ENCODE measurements at places on chromosomes 7 and 10.

DNA sequence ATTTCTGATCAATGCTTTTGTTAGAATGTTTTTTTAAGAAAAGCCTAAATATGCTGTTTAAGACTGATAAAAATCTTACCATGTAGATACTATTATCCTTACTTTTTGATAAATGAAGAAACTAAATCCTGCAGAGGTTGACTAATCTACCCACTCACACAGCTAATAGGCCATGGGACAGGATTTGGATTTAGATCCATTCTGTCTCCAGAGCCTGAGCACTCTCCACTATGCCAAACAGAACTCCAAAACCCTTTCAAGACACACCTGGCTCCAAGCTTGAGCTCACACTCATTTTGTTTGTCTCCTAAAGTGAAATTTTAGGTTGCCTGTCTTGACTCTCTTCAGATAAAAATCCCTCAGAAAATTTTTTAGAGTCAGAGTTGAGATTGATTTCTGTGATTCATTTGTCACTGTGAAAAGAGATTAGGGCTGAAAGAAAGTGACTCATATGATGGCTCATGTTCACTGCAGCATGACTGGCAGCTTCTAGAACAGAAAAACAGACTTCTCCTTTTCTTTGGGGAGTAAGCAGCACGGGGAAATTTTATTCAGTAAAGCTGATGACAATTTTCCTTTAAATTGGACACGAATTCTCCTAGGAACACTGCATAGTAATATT lies 132.3 kb upstream of the POT1 start:
- no peak for DNase-seq

GRCh38 chr7:1748839-1749173 lies 78.7 kb downstream of the ELFN1 start:
- no peak for DNase-seq

DNA sequence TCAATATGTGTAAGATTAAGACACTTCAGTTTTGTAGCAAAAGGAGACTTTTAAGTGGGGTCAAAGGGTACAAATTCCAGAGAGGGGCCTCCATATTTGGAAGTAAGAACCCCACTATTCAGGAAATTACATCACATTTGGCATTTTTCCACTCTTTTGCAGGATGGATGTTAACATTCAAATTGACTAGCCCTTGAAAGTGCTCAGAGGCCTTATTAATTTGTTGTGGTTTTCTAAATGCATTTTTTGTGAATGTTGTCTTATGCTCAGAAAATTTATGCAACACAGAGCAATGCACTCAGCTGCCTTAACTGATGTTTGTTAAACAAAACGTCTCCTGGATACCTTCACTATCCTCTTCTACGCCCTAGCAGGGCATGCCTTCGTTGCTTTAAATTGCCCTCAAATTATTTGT lies 50.9 kb upstream of the PDLIM1 start:
- no peak for DNase-seq

DNA sequence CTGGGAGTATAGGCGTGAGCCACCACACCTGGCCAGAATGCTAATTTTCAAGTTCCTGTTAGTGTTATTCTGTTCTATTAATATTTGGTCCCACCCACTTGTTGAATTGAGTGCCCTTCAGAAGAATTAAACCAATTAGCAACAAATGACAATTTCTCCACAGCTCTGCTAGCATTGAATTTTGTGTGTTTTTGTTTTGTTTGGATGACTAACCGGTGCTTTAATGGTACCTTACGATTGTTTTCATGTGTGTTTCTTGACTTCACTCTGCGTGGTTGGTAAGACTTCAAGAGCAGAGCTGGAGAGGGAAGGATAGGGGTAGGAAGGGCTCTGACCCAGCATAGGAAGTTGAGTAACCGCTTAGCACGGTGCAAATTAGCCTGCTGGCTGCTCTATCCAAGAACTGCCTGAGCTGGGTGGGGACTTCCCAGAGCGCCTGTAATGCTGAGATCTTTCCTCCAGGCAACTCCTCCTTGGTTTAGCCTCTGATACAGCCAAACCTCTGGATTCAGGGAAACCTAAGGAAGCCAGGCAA lies 4.6 kb downstream of the ARPC1B start:
- peak; percentile 10 for DNase-seq

DNA sequence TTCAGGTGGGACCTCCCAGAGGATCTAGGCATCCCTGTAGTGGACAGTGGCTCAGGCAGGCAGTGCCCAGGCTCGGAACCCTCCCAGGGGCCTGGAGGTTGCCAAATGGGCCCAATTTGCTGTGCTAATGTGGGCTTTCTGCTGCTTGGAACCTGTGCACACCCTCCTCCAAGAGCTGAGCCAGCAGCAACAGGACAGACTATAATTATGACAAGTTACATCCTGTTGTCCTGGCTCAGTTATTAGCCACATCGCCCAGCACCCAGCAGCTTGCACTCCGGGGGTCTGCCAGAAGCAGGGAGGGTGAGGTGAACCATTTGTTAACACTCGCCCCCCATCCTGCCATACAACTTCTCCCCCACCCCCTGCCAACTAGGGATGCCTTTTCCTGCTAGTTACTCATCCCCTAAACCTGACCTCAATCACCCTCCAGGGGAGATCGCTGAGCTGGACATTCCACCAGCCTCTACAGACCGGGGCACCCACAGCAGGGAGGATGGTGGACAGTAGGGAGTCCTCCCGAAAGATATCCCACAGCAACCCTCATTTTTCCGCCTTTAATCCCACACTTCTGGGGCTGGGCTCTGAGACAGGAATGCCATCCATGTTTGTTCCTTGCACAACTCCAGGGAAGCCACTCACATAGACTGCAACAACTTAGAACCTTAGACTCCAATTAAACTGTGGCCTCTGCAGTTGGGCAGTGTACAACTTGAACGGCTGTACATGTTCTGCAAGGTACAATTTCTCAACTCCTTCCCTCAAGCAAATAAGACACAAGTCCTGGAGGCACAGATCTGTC lies 7.9 kb upstream of the MYL10 start:
- no peak for DNase-seq

DNA sequence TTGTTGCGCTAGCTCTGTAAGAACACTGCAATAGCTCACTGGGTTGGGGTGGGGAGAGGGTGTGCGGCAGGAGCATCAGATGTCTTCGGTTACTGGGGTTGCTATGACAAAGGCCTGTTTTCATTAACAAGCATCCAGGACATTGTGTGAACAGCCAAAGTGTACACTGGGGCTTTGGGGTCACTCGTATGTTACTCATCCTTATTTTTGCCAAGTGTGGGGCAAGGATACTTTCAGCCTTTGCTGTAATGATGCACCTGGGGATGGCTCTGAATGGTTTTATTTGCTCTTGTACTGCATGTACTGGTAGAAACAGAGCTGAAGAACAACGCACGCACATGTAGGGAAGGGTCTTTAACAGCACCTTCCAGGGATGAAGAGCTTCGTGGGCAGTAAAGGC lies 73.0 kb upstream of the AFAP1L2 start:
- DNase-seq: no peak

- no peak for DNase-seq
These were observed 470.1 kb upstream of the TEX47 start for GRCh38 chr7:89265631-89266030.

DNA sequence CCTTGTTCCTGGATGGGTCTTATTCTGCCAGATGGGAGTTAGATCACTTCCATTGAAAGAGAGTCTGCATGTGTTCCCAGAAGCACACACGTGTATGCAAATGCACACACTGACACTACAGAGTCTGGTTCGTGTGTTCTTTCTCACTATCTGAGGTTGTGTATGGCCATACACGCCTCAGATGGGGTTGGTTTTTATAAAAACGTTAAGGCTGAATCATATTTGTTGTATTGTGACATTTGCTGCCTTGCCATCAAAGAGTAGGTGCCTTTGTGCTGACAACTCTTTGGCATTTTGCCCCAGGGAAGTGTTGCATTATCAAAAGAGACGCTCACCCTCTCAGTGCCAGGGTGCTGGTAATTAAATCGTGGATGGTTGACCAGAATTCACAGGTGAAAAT lies 37.7 kb upstream of the HDAC9 start:
- no peak for DNase-seq

- no peak for DNase-seq
These were observed 25.9 kb downstream of the PFKFB3 start for GRCh38 chr10:6228647-6229046.
